ENCODE measurements at places on chromosomes 11 and 22.

- DNase-seq, result no peak
Measured at GRCh38 chr11:61021661-61022212, 50.3 kb downstream of the CD6 start.

GRCh38 chr11:6655020-6655789 is 404 bp downstream of the DCHS1 start:
- no peak for DNase-seq

DNA sequence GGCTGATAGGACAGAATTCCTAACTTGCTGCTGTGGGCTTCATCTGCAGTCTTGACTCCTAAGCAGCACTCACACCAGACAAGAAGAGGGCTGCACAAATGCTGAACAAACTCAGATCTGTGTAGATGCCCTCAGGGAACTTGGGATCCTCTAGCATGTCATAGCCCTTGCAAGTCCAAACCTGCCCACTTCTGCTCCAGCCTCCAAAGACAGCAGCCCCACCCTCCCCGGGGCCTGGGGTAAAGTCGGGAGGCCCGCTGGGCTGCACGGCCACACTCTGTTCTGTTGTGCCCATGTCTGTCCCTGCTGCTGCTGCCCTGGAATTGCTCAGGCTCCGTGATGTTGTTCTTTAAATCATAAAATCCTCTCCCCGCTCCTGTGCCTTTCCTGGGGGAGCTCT is 28.3 kb downstream of the DRD2 start:
- DNase-seq, result no peak

DNA sequence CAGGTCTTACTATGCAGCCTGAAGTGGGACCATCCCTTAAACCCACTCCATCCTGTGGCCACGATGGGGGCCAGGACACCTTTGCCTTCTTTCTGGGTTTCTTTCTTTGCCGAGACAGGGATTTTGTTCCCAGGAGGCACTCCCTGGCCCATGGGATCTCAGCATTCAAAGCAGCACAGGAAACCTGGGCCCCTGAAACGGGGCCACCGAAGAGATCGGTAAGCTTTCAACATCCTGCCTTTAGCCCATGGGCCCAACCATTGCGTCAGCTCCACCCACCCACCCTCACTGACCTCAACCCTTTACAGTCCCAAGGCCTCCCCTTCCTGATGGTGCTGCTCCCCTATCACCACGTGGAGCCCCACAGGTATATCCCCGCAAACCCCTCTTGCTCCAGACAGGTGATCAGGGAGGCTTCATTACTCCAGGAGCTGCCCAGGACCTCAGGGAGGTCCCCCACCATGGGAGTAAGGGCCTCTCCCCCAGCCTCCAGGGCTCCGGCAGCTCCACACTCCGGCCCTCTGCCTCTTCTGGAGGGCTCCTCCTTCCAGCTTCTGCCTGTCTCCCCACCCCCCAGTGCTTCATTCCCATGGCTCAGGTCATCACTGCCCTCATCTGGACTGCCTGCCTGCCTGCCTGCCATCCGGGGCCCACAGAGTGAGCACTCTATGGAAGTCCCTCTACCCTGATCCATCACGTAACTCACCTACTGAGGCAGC is 42.0 kb upstream of the TUB start:
- no peak for DNase-seq

- DNase-seq, result no peak
Measured at GRCh38 chr11:134569195-134569594, 157.2 kb upstream of the B3GAT1 start.

DNA sequence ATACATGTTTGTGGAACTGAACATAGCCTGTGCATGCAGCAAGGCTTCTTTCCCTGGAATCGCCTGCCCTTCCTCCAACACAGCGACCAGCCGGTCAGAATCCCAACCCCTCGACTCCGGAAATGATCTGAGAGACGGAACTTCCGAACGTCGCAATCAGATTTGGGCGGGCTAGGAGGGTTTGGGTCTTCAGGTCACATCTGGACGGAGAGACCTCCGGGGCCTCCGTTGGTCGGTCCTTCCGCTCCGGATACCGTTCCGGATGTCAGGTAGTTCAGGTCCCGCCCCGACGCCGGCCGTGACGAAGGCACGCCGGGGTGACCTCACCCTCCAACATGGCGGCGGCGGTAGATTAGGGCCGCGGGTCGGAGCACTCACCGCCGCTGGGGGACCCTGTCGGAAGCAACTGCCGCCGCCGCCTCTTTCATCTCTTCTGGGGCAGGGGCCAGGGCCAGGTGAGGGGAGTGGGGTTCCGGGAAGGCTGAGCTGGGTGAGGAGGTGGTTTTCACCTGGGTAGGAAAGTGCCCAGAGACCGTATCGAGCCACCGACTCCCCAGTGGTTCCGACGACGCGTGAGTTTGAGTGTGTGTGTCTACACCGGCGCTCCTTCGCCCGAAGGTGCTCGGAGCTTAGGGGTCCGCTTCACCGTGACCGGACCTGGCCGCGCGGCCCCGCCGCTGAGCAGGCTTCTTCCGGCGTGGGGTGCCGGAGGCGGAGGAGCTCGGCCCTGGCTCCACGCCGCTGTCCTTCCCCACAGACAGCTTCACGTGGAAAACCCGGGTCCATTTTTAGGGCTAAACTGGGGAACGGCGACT is at the start of gene BCL2L13:
Gene BCL2L13 (plus strand): TSS at position 326 of the 815 bp plus-strand sequence. CDS start 16,955 bp downstream, outside the sequence.
- DNase-seq, result peak; percentile 66

- DNase-seq, result peak; percentile 93
Measured at GRCh38 chr11:63938479-63939396, at the start of gene NAA40. NAA40 (plus strand) TSS chr11:63939002; CDS start chr11:63939097, 95 bp downstream.

DNA sequence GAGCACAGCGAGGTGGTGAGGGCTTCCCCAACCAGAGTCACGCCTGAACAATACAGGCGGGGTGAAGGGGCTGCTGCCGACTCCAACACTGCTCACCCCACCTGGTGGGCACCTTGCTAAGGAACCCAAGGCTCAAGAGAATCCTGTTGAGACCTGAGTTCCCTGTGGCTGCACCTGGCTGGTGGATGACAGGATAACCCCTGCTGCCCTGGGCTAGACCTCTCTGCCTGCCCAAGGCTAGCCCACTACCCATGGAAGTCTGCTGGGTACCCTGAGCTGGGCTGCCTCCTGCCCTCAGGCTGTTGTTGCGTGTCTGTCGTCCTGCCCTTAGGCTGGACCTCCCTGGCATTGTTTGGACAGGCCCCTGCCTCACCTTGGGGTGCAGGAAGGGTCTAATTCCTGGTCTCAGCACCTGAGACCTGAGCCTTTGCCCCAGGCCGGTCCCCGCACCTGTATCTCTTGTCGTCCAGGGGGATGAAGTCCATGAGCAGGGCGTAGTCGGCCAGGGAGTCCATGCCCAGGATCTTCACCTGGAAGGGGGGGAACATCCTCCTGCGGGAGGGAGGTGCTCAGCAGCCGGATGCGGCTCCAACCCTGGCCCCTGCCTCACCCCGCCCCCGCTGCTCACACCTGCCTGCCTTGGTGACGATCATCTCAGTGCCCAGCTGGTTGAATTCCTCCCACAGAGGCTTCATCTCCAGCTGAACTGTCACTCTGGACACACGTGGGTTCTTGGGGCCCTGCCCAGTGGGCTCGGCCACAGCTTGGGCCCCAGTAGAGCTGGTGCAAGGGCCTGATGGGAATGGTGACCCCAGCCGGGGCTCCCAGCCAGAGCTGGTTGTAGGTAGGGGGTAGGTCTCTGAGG is 4.9 kb upstream of the NUDT8 start:
- no peak for DNase-seq

DNA sequence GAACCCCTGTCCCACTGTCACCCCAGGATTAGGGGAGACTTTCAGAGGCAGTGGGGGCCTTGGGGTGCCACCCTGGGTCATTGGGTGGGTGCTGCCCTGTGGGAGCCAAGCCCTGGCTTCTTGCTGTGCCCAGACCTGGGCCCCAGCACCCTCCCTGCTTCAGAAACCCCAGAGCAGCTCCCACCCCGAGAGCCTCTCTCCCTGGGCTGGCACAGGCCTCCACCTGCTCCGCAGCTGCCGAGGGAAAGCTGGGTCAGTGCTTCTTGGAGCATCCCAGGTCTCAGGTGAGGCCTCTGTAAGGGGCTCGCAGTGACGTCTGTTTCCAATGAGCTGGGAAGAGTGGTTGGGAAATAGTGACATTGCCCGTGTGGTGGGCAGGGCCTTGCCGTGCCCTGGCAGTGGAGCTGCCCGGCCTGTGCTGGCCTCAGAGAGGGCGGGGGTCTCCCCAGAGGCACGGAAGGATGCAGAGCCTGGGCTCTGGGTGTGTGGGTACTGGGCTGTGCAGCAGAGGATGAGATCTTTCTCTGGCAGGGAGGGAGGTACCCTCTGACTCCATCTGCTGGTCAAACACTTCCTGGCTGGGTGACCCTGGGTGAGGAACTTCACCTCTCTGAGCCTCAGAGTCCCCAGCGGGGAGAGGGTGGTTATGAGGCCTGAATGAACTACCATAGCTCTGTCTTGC is 23.0 kb downstream of the C22orf23 start:
- no peak for DNase-seq

GRCh38 chr11:118921929-118922744 is 3.6 kb downstream of the BCL9L start:
- no peak for DNase-seq

GRCh38 chr22:29269230-29269604 is 1.1 kb downstream of the EWSR1 start:
- no peak for DNase-seq

- DNase-seq, result no peak
Measured at GRCh38 chr22:42412744-42413333, 19.4 kb downstream of the NFAM1 start.

DNA sequence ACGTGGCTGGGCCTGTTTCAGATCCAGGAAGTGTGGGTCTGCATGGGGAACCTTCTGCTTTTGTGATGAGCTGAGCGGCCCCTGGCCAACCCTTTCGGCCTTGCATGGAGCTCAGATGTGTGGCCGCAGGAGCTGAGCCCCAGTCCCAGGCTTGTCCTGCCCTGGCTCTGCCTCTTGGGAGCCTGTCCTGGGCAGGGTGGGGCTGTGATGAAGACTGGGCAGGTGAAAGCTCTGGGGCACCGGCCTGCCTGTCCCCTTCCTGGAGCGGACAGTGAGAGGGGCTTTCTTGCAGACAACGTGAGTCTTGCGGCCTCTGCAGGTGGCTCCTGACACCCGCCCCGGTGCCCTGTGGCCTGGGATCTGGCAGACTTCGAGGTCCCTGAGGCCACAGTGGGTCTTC is 1296.6 kb downstream of the BRD1 start:
- DNase-seq, result no peak

GRCh38 chr11:100316952-100317351 is 370.1 kb upstream of the ARHGAP42 start:
- DNase-seq, result no peak

GRCh38 chr22:40939202-40939601 is 12.0 kb upstream of the RBX1 start:
- no peak for DNase-seq

GRCh38 chr11:126592496-126593410 is 237.3 kb downstream of the ST3GAL4 start:
- DNase-seq, result no peak

DNA sequence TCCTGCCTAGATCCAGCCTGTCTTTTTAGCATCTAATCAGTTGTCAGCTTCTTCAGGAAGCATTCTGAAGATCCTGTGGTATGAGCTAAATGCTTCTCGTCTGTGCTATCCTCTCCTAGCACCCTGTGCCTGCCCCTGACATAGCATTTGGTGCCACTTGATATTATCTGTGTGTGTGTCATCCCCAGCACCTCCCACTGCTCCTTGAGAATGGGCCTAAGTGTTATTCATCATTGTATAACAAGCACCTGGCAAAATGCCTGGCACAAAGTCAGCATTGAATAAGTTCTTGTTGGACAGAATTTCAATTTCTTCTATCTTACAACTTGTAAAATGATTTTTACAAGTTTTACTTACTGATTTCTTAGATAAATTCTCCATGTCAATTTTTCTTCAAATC is 28.1 kb upstream of the OLFML1 start:
- DNase-seq, result no peak

DNA sequence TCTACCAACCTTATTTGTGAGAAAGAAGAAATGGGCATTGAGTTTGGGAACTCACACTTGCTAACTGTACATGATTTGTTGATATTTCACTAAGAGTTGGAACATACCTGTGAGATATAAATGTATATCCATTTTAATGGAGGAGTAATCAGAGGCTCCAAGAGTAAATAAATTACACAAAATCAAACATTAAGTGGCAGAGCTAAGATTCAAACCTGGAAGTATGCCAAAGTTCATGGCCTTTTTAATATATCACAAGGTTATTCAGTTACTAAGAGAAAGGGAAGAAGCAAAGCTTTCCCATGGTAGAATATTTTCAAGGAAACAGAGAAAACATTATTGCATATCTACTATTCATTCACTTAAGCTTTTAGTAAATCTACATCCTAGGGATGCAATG is 1641.1 kb downstream of the FAM181B start:
- no peak for DNase-seq

DNA sequence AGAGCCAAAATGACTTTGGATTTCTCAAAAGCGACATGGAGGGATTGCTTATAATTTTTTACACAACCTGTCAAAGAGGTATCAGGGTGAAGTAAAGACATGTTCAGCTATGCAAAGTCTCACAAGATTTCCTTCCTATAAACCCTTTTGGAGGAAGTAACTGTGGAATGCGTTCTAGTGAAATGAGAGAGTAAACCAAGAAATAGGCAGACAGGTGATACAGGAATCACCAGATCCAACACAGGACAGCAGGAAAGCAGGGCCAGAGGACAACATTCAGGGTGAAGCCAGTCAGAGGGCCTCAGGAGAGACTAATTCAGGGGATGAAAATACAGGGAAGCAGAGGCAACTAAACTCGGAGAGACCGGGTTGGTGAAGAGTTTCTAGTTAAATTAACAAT is 90.4 kb upstream of the MTNR1B start:
- no peak for DNase-seq

DNA sequence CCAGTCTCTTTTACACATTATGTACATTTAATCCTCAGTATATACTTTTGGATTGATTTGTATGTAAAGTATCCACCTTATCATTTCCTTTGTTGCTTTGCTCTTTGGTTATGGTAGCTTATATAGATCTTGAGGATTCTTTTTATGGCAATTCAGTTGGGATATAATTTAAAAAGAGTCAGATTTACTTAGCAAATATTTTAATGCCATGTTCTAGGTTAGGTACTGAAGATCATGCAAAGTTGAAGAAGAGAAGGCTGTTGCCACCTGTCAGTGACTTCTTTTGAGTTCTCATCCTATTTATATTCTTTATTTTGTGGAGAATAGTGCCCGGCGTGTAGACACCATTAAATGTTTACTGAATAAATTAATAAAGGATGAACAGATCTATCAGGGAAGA is 279.7 kb downstream of the TMEM135 start:
- no peak for DNase-seq

GRCh38 chr11:74579577-74580270 is 12.7 kb upstream of the POLD3 start:
- no peak for DNase-seq

GRCh38 chr22:17272511-17272991 is 53.3 kb upstream of the ADA2 start:
- DNase-seq, result no peak

- no peak for DNase-seq
Measured at GRCh38 chr11:10540546-10540914, 457 bp downstream of the RNF141 start.

- DNase-seq, result no peak
Measured at GRCh38 chr11:82076126-82076525, 657.5 kb downstream of the FAM181B start.

DNA sequence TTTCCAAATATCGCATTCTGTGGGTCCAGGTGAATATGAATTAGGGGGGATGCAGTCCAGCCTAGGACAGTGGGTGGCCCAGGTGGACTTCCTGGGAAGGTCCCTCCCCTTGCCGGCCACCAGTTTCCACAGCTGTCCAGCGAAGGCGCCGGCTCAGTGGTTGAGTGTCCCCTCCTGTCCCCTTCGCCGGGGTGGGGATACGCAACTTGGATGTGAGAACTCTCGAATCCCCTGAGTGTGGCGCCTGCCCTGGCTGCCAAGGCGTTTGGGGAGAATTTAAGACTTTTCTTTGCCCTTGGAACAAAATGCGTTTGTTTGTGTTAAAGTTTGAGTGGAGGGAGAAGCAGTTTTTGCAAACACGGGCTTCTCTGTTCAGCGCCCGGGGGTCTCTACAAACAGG is 123.7 kb downstream of the KCNQ1OT1 start:
- DNase-seq, result no peak

Data from astrocyte of the cerebellum (primary cell).